ENCODE measurements at places on chromosomes 6 and 20. TPM values are rescaled to one million over a fixed set of nuclear protein-coding genes. Genes with fewer than 3 reads are reported as not detected.

GRCh38 chr6:159201336-159201735 lies 32.1 kb downstream of the FNDC1 start:
- H3K27me3 ChIP-seq = no peaks in the 10 kb centered on the region
- H3K4me3 ChIP-seq = no peak overlapping the region
- H3K27ac ChIP-seq = no peak overlapping the region
- no peaks in the 10 kb centered on the region for H3K36me3 ChIP-seq

DNA sequence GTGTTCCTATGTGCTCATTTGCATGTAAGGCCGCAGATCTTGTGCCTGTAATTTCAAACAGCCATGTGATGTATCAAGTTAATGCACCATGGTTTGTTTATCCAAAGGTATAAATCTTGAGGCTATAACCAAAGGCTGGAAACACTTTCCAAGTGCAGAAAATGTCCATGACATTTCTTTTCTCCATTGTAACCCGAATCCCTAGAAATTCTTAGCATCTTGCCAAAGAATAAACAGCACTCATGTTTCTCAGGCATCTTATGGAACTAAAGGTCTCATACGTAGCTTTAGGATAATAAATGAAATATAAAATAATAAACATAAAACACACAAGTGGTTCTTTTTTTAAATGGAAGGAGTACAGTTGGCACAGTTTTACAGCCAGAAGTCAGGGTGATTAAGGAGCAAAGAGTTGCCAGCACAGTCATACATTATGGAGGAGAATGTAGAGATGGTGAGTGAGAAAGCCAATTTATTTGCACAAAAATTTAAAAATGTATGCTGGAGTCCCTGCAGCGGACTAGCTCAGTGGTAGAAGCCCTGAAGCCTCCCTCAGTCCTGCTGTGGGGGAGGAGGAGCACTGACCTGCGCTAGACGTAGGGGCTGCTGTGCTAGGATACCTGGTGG lies 18.0 kb downstream of the CDH26 start:
- no peak for DNase-seq
- H3K4me3 ChIP-seq = no peak overlapping the region
- H3K4me1 ChIP-seq = no peaks in the 10 kb centered on the region
- H3K27ac ChIP-seq = no peak overlapping the region

DNA sequence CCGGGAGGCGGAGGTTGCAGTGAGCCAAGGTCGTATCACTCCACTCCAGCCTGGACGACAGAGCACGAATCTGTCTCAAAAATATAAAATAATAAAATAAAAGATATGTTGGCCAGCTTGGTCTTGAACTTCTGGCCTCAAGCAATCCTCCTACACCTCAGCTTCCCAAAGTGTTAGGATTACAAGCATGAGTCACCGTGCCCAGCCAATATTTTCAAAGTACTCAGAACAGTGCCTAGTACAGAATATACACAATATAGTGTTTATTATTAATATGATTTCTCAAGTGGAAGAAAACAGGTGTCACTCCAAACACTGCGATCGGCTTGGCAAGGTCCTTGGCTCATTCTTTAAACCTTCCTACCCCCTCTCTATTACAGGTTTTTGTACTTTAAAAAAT lies 3.1 kb downstream of the FAM210B start:
- H3K4me3 ChIP-seq = no peak overlapping the region
- no peaks in the 10 kb centered on the region for H3K4me1 ChIP-seq
- DNase-seq = no peak
- no peak overlapping the region for H3K27ac ChIP-seq
- H3K27me3 ChIP-seq = no peaks in the 10 kb centered on the region

GRCh38 chr6:73145690-73146089 lies 79.6 kb downstream of the KHDC1L start:
- no peaks in the 10 kb centered on the region for H3K36me3 ChIP-seq
- no peaks in the 10 kb centered on the region for H3K27me3 ChIP-seq
- H3K27ac ChIP-seq = no peak overlapping the region
- no peak for DNase-seq

- H3K27me3 ChIP-seq = peaks cover 3% of the 10 kb centered on the region
- no peaks in the 10 kb centered on the region for H3K36me3 ChIP-seq
- H3K4me3 ChIP-seq = no peak overlapping the region
- H3K4me1 ChIP-seq = no peaks in the 10 kb centered on the region
- no peak for DNase-seq
These were observed 7.7 kb downstream of the ADGRF1 start for GRCh38 chr6:47034421-47034820.

GRCh38 chr6:146949425-146949824 lies 254.8 kb upstream of the STXBP5 start:
- H3K36me3 ChIP-seq = no peaks in the 10 kb centered on the region
- no peaks in the 10 kb centered on the region for H3K4me1 ChIP-seq
- DNase-seq = no peak

DNA sequence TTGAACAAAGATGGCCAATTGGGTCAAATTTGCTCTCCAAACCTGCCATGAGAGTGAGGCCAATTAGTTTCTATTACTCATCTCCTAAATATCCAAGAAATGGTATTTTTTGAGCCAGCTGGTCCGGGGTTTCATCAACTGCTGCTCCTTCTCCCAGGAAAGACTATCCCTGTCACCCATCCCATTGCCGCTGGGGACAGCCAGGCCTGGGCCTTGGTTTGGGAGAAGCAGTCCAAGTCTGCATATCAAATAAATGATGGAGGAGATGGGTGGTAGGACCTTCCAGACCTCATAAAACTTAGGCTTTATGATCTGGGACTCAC lies 46.7 kb upstream of the TTPAL start:
- no peaks in the 10 kb centered on the region for H3K27me3 ChIP-seq
- H3K36me3 ChIP-seq = no peaks in the 10 kb centered on the region
- H3K4me3 ChIP-seq = no peak overlapping the region
- no peak for DNase-seq
- no peaks in the 10 kb centered on the region for H3K4me1 ChIP-seq

DNA sequence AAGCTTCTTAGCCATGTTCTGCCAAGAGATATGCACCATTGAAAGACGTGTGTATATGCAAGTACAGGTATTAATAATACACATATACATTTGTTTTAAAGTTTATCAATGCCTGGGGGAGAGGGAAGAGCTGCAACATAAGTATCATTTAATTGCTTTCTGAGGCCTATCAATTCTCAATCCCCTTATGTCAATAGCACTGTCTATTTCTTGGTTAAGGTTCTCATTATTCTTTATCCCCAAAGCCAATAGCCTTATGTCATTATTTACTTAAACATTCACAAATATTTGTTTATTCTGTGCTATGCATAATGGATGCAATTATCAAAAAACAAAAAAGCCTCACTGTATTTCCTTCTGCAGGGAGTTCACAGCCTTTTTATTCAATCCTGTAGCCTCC lies 350.3 kb upstream of the KCNQ5 start:
- no peaks in the 10 kb centered on the region for H3K27me3 ChIP-seq
- H3K27ac ChIP-seq = no peak overlapping the region
- no peak overlapping the region for H3K4me3 ChIP-seq
- no peaks in the 10 kb centered on the region for H3K36me3 ChIP-seq
- no peaks in the 10 kb centered on the region for H3K4me1 ChIP-seq
- no peak for DNase-seq

DNA sequence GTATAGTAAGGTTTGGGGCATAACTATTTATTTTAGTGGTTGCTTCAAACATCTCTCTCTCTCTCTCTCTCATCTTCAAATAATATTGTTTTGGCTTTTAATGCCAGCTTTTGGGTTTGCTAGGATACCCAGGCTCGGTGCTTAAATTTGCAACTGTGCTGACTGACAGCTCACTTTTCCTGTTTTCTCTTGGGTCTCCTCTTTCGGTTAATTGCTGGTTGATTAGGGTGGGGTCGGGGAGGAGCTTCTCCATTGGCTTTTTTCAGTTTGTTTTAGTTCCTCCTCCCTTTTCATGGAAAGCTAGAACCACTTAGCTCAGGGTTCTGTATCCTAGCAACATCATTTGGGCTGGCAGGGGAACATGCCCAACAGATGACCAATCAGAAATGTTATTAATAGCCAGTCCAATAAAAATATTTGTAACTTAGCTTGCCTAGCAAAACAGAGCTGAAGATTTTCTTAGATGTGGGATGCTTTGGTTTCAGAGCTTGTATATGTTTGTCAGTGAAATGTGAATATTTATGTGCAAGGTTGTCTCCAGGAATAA lies 11.3 kb downstream of the TFAP2B start:
- no peaks in the 10 kb centered on the region for H3K27me3 ChIP-seq
- DNase-seq = no peak
- no peak overlapping the region for H3K4me3 ChIP-seq
- H3K36me3 ChIP-seq = no peaks in the 10 kb centered on the region
- H3K27ac ChIP-seq = no peak overlapping the region

DNA sequence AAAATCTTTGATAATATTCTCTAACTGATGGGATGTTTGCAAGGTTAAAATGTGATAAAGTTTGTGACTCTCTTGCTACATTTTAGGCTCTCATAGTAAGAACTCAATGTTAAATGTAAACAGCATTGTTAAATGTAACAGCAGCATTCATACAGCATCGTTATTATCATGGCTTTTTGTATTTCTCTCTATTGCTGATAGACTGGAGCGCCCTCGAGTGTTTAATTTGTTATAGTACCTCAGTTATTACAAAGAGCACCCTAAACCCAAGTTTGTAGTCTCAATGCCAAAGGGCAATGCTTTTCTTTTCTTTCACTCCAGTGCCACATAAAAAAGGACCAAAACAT lies 14.9 kb upstream of the TTPAL start:
- H3K27me3 ChIP-seq = no peaks in the 10 kb centered on the region
- H3K36me3 ChIP-seq = no peaks in the 10 kb centered on the region
- H3K4me3 ChIP-seq = no peak overlapping the region
- DNase-seq = no peak

GRCh38 chr6:50272611-50273010 lies 222.9 kb upstream of the DEFB112 start:
- no peaks in the 10 kb centered on the region for H3K27me3 ChIP-seq
- DNase-seq = no peak
- H3K27ac ChIP-seq = no peak overlapping the region
- H3K36me3 ChIP-seq = no peaks in the 10 kb centered on the region
- H3K4me1 ChIP-seq = no peaks in the 10 kb centered on the region

DNA sequence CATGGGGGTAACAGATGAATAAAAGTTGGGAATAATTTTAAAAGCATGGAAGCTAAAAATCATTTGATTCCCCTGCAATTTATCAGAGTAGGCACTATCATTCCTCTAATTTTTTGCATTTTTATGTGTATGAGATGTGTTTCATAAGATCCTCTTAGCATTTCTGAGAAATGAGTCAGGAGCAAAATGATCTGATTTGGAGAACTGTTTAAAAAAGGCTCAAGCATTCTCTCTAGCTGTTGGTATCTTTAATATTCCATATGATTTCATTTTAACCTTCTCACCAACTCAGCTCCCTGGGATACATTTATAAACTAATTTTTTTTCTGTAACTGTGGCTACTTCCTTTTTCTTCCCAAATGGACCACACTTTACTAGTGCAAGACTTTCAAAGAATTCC lies 60.9 kb downstream of the MCHR2 start:
- H3K4me1 ChIP-seq = no peaks in the 10 kb centered on the region
- no peaks in the 10 kb centered on the region for H3K27me3 ChIP-seq
- H3K36me3 ChIP-seq = no peaks in the 10 kb centered on the region
- H3K27ac ChIP-seq = no peak overlapping the region
- no peak for DNase-seq
- H3K4me3 ChIP-seq = no peak overlapping the region

DNA sequence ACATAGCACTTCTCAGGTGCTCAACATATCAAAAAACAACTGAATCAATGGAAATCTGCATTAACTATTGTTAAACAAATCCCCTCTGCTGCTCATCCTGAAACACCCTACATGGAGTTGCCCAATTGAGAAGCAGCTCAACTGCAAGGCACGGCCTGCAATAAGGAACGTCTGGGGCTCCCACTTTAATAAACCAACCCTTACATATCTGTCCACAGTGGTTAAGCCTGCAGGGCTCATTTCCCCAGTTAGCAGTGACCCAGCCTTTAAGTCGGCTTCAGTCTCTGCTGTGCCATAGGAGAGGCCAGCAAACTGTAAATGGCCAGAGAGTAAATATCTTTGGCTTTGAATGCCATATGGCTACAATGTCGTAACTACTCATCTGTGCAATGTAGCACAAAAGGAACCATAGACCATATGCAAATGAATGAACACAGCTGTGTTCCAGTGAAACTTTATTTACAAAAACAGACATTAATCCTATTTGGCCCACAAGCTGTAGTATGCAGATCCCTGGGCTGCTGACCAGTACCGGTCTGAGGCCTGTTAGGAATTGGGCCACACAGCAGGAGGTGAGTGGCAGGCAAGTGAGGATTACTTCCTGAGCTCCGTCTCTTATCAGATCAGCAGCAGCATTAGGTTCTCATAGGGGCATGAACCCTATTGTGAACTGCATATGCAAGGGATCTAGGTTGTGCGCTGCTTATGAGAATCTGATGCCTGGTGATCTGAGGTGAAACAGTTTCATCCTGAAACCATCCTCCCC lies 522.7 kb upstream of the CDH4 start:
- H3K4me1 ChIP-seq = no peaks in the 10 kb centered on the region
- H3K27me3 ChIP-seq = no peaks in the 10 kb centered on the region
- no peak overlapping the region for H3K27ac ChIP-seq
- no peaks in the 10 kb centered on the region for H3K36me3 ChIP-seq
- no peak for DNase-seq

DNA sequence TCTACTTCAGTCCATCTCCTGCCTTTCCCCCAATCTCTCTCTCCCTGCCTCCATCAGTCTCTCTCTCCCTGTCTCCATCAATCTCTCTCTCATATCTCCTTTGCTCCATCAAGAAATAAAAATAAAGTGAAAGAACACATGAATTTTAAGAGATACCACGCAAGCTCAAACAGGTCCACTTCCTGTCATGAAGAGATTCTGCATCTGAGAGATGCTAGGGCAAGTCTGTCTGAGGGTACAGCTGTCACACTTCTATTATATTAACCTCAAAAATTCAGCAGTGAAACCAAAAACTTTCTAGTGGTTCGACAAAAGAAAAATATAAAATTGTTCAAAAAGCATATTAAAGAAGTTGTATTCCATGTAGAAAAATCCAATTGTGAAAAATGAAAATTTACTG lies 296.8 kb upstream of the RSPO3 start:
- H3K36me3 ChIP-seq = no peaks in the 10 kb centered on the region
- DNase-seq = no peak
- H3K4me1 ChIP-seq = no peaks in the 10 kb centered on the region
- H3K27me3 ChIP-seq = no peaks in the 10 kb centered on the region
- no peak overlapping the region for H3K27ac ChIP-seq

GRCh38 chr6:26555505-26556262 lies 17.5 kb downstream of the HMGN4 start:
- H3K36me3 ChIP-seq = no peaks in the 10 kb centered on the region
- no peak for DNase-seq
- H3K4me1 ChIP-seq = peaks cover 4% of the 10 kb centered on the region
- H3K27me3 ChIP-seq = no peaks in the 10 kb centered on the region
- peak overlapping the region; percentile 25 for H3K27ac ChIP-seq

The SNAI1 gene
- 10.4 TPM for total RNA-seq

The RANBP9 gene
- 64.5 TPM for total RNA-seq

The BPIFB2 gene
- not detected for total RNA-seq

The TRIM10 gene
- total RNA-seq = not detected

The PCMT1 gene
- total RNA-seq = 48.4 TPM

The HCRTR2 gene
- not detected for total RNA-seq

The COX4I2 gene
- 9.5 TPM for total RNA-seq

The EYS gene
- total RNA-seq = not detected

The BNIP5 gene
- total RNA-seq = not detected

The FOXF2 gene
- total RNA-seq = 0.52 TPM
